Sigmoid colon (tissue), 7 donors: ENCODE measurements at places on chromosomes 11 and 22. TPM values are rescaled to one million over a fixed set of nuclear protein-coding genes. Genes with fewer than 3 reads are reported as not detected.

Gene APOL6
- total RNA-seq: 16.8 TPM

Gene BACE1
- total RNA-seq: 13.2 TPM

Gene POLA2
- 4.9 TPM for total RNA-seq

Gene PAX6
- not detected for total RNA-seq

DNA sequence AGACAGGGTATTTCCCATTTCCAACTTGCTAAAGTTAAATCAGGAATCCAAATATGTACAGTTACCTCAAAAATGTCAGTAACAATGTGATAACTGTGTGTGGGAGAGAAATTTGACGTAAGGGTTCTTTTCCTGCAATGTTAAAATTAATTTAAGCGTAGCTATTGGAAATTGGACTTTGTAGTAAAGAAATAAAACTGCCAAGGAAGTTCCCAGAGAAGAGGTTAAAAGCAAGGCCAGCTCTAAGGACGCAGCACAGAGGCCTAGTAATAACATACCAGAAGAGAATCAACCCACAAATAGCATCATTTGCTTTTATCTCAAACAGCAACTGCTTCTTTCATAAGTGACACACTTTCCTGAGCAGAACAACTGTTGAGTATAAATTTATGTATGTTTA, 36.8 kb upstream of the GRIA4 start:
- DNase-seq: no peak
- H3K36me3 ChIP-seq: no peaks in the 10 kb centered on the region
- no peaks in the 10 kb centered on the region for H3K4me1 ChIP-seq
- no peak overlapping the region for H3K27ac ChIP-seq
- no peak overlapping the region for H3K4me3 ChIP-seq

- no peak for DNase-seq
- no peaks in the 10 kb centered on the region for H3K36me3 ChIP-seq
- H3K4me3 ChIP-seq: no peak overlapping the region
- H3K4me1 ChIP-seq: no peaks in the 10 kb centered on the region
- no peaks in the 10 kb centered on the region for H3K27me3 ChIP-seq
Observed at GRCh38 chr22:31124811-31125465, 2.2 kb downstream of the INPP5J start.

DNA sequence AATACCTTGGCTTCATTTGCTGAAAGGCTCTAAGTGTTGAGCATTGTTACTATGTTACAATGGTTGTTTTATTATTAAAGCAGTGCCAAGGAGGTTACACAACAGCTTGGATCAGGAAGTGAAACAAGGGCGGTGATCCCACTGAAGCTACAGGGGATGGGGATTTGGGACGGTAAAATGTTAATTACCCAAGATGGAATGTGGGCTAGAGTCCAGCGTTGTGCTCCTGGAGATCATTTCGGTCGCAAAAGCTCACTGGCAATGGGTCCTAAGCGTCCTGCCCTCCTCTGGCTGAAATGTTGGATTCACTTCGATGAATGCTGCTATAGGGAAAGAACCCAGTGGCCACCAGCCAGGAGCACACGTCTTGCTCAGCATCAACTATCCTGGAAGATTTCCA, 48.3 kb downstream of the FAM83F start:
- H3K4me3 ChIP-seq: no peak overlapping the region
- H3K36me3 ChIP-seq: no peaks in the 10 kb centered on the region
- peak overlapping the region; percentile 94 for H3K27ac ChIP-seq
- peaks cover 29% of the 10 kb centered on the region for H3K4me1 ChIP-seq
- peaks cover 10% of the 10 kb centered on the region for H3K27me3 ChIP-seq
- peak; percentile 76 for DNase-seq

DNA sequence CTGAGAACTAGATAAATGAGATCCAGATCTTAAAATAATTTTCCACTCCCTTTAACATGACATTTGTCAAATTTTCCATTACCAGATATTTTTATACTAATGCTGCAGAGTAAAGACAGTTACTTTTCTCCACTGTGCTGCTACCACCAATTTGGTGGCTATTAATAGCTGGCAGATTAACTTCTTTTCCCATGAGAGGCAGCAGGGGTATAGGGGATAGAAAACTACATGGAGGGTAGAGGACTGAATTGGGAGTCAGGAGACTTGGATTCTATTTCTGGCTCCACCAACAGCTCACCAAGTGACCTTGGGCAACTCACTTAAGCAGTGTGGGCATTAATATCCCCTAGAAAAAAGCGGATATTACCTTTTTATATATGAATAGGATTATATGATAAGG, 69.2 kb downstream of the KIF18A start:
- no peak overlapping the region for H3K4me3 ChIP-seq
- no peak overlapping the region for H3K27ac ChIP-seq
- DNase-seq: no peak

- H3K27ac ChIP-seq: no peak overlapping the region
- no peak overlapping the region for H3K4me3 ChIP-seq
- no peaks in the 10 kb centered on the region for H3K4me1 ChIP-seq
- no peaks in the 10 kb centered on the region for H3K27me3 ChIP-seq
Observed at GRCh38 chr11:96141626-96142025, 201.4 kb downstream of the MAML2 start.

GRCh38 chr11:36349351-36350136, 53.5 kb downstream of the PRR5L start:
- H3K4me3 ChIP-seq: no peak overlapping the region
- DNase-seq: no peak
- no peaks in the 10 kb centered on the region for H3K4me1 ChIP-seq
- H3K27me3 ChIP-seq: no peaks in the 10 kb centered on the region
- no peak overlapping the region for H3K27ac ChIP-seq
- no peaks in the 10 kb centered on the region for H3K36me3 ChIP-seq

GRCh38 chr11:72637198-72637597, 37.0 kb downstream of the PDE2A start:
- no peaks in the 10 kb centered on the region for H3K4me1 ChIP-seq
- H3K36me3 ChIP-seq: no peaks in the 10 kb centered on the region

DNA sequence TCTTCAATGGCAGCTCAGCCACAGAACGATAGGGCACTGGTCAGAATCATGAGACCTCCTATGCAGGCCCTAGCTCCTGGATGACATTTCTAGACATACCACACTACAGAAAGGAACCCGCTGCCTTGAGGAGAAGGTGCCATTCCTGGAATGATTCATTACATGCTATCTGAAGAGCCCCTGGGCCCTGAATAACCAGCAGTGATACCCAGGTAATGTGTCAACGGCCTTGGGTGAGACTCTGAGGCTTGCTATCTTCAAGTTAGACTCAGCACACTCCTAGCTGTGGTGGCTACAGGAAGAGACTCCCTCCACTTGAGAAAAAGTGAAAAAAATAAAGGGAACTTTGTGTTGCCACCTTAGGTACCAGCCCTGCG, 161.2 kb upstream of the GRIA4 start:
- H3K4me1 ChIP-seq: no peaks in the 10 kb centered on the region
- H3K27ac ChIP-seq: no peak overlapping the region
- no peak overlapping the region for H3K4me3 ChIP-seq
- H3K27me3 ChIP-seq: no peaks in the 10 kb centered on the region
- no peaks in the 10 kb centered on the region for H3K36me3 ChIP-seq
- no peak for DNase-seq

DNA sequence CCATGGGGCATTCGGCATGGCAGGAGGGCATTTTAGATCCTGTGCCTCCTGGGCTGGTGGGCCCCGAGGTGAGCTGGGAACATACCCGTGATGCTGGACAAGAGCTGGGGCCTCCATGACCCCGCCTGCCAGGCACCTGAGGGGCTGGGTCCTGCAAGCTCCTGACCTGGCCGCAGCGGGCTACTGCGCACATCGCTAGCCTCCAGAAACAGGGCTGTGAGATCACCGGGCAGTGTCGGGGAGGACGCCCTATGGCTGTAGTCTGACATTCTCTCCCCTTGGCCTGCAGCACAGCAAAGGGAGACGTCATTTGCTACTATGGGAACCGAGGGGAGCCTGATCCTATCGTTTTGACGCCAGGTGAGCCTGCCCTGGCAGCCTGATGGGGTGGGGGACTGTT, 24.4 kb upstream of the DGCR8 start:
- no peak overlapping the region for H3K4me3 ChIP-seq
- no peak for DNase-seq
- peaks cover 73% of the 10 kb centered on the region for H3K36me3 ChIP-seq
- no peaks in the 10 kb centered on the region for H3K27me3 ChIP-seq
- H3K4me1 ChIP-seq: no peaks in the 10 kb centered on the region
- no peak overlapping the region for H3K27ac ChIP-seq

- no peak overlapping the region for H3K27ac ChIP-seq
- no peak overlapping the region for H3K4me3 ChIP-seq
- no peaks in the 10 kb centered on the region for H3K4me1 ChIP-seq
- no peak for DNase-seq
- H3K27me3 ChIP-seq: no peaks in the 10 kb centered on the region
Observed at GRCh38 chr11:104151404-104152204, 12.3 kb downstream of the PDGFD start.

GRCh38 chr11:82631722-82632630, 101.7 kb downstream of the FAM181B start:
- H3K27ac ChIP-seq: no peak overlapping the region
- H3K4me1 ChIP-seq: no peaks in the 10 kb centered on the region
- H3K4me3 ChIP-seq: no peak overlapping the region
- H3K36me3 ChIP-seq: no peaks in the 10 kb centered on the region
- H3K27me3 ChIP-seq: no peaks in the 10 kb centered on the region
- DNase-seq: no peak

- no peak overlapping the region for H3K4me3 ChIP-seq
- H3K27ac ChIP-seq: no peak overlapping the region
- H3K27me3 ChIP-seq: no peaks in the 10 kb centered on the region
- no peak for DNase-seq
Observed at GRCh38 chr11:69353696-69354544, 60.0 kb downstream of the MYEOV start.
